ENCODE measurements at places on chromosomes 6 and 20.

DNA sequence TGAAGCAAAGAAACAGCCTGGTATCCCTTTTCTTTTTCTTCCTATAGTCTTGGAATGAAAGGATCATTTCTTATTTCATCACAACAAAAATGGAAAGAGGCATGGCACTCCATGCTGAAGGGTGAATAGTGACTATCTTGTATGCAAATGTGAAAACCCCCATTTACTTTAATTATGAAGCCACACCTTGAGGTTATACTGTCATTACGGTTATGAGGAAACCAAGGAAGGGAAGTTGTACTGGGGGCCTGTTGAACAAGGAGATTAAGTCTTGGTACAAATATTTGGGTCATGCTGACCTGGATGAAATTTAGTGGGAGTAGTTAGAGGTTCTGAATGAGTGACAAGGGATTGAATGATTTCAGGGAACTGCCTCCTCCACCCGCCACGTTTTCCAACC is 8.7 kb upstream of the STXBP5 start:
- DNase-seq: no peak

DNA sequence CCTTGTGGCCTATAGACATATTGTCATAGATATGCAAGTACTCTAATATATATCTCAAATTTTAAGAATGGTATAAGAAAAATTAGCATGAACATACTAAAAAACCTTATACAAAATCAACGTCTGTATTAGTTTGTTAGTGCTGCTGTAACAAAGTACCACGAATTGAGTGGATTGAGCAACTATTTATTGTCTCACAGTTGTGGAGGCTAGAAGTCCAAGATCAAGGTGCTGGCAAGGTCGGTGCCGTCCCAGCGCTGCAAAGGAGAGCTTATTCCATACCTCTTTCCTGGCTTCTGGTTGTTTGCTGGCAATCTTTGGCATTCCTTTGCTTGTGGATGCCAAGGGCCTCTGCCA is 317.6 kb upstream of the FERMT1 start:
- no peak for DNase-seq

DNA sequence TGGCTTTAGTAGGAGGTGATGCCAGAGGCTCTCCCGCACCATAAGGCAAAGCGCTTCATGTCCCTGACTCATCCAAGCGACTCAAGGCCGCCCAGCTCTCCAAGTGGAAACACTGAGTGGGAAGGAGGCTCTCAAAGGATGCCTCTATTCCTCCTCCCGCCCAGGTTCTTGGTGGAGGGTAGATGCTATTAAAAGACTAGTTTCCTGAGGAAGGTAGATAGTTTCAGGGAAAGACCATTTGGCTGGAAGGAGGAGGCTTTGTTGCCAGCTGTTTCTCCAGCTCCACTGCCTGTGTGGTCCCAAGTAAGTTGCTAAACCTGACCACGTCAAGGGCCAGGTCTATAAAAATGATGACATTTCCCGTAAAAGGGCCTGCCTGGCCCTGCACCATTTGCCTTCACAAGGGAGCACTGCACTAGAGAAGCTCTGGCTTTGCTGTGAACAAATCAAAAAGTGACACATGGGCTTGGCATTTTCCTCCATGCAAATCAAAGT is 48.2 kb downstream of the GMDS start:
- DNase-seq: no peak

- DNase-seq: no peak
These were observed 781.6 kb upstream of the CHD6 start for GRCh38 chr20:42399802-42400201.
